Activated CD4-positive, alpha-beta T cell treated with anti-CD3 and anti-CD28 coated beads for 4 hours (primary cell): ENCODE measurements at places on chromosomes 6 and 20.

DNA sequence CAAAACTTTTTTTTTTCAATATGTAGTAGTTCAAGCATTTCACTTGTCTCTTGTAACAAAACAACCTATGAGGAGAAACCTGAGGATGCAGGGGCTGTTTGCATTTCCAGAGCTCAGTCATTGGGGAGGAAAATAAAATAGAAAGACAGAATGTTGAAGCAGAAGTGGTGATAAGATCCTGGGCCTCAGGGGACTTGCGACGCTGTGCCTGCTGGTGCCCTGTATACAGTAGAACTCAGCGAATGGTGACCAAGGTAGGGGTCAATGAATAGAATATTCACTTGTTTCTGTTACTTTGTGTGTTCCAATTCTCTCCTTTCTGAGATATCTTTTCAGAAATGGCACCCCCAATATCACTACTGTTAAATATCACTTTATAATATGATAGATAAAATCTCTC, 271.6 kb downstream of the FARS2 start:
- DNase-seq: no peak

DNA sequence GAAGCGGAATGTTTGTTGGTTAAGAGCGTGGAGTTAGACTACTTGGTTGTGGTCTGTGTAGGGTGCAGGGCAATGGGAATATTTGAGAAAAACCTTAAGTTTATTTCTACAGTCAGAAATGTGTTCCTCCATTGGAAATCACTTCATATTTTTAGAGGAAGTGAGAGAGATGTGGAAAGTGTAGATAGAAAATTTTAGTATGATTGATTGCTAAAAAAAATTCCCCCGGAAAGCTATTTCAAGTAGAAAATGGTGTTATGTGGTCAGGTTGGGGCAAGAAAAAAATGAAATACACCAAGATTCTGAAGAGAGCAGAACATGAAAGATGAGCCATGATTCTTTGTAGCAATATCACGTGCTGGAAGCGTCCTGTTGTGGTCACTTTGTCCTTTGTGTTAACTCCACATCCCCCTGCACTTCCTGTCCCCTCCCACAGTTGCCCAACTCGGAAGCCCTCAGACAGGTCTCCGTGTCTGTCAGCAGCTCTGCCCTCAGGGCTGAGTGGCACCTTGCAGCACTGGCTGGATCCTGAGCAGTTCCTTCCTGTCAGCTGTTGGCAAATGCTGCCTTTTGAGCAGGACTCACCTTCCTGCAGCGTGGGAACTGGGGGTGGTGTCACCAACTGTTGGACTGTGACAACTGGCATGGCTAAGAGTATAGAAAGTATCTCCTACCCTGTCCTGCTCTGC, 137.5 kb upstream of the SLC24A3 start:
- DNase-seq: no peak

- DNase-seq: no peak
These were observed 113.4 kb upstream of the CEP85L start for GRCh38 chr6:118764766-118765165.

GRCh38 chr20:43895235-43895634, 19.4 kb upstream of the TOX2 start:
- DNase-seq: no peak

- no peak for DNase-seq
These were observed 39.4 kb upstream of the SPDEF start for GRCh38 chr6:34595332-34596184.

DNA sequence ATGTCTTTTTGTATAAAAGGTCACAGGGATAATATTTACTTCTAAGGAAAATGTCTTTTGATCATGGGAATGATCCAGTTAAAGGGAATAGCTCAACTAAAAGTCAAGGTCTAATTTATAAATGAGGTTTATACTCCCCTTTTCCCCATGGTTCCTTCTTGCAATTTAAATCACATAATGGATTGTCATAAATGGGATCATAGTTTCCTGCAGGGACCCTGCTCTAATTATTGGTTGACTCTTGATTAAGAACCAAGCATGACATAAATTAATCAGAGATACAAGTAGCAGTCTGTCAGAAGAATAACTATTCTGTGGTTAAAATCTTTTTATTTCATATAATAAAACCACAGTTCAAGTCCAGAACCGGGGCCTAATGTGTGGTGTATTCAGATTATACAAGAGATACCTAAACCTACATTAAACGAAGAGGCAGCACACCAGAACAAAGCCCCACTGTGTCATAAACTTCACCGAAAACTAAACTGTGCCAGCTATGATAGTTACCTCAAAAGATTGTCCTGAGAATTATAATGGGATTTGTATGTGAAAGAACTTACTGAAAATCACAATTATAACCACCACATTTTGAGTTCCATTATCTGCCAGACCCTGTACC, 43.0 kb upstream of the CD83 start:
- no peak for DNase-seq

DNA sequence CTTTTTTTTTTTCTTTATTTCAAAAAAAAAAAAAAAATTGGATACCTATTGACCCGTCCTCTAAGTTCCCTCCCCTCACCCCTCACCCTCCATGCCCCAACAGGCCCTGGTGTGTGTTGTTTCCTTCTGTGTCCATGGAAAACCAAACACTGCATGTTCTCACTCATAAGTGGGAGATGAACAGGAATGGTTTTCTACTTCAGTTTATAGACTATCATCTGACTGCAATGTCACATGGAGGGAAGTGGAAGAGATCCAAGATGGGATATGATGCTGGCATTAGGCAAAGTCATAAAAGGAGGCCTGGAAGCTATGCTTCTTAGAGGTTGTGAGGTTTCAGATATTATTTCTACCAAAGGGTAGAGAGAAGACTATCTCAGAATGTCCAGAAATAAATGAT, 237.5 kb downstream of the MAFB start:
- DNase-seq: no peak

DNA sequence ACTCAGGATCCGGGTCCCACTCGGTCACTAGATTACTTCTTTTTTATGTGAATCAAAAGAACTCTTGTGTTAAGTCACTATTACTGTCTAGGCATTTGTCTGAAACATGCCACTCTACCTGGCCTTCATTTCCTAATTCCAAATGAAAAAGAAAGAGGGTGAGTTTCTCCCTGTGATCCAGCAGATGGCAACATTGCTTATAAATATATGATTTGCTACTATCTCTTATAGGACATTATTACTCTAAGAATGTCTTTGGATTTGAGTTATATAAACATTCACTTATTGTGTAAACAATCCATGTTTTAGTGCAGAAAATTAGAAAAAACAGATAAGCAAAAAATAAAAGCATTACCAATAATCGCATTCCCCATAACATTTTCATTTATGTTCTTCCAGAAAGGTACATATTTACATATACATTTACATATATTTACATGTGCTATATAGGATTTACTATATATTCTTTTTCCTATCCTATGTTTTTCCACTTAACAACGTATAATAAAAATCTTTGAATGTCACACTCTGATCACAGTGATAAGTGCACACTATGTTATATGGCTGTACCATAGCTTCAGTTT, 66.9 kb downstream of the FAXC start:
- DNase-seq: no peak

DNA sequence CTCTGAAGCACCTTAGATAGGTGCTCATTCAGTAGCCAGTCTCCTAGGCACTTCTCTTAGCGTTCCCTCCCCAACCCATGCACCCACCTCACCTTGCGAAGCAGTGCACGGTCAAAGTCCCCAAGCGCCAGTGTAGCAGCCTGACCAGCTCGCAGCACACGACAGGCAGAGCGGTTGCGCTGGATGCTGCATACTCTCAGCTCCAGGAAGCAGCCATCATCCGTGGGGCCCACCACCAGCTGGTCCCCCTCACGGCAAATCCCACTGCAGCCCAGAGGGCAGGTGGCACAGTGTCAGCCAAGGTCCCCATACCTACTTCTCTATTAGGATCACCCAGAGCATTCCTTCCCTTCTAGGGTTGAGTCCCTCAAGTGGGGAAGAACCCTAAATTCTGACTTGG, 6.5 kb downstream of the GTPBP2 start:
- DNase-seq: no peak

DNA sequence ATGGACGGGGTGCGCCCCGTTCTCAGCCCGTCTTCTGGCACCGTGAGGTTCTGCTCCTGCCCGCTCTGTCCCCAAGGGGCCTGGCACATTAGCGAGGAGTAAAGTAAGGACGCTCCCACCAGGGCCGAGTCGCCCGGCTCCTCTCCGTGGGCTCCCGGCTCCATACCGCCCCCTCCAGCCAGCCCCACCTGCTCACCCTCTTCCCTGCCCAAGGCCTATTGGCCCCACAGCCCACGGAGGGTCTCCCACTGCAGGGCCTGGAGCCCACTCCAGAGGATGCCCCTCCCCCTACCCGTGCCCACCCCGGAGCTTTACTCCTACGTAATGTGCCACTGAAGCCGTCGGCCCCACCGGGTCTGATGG, 47.5 kb upstream of the CHRNA4 start:
- DNase-seq: no peak
